ENCODE measurements at places on chromosomes 7 and 10.

GRCh38 chr10:76968483-76968882, 669.1 kb downstream of the KCNMA1 start:
- DNase-seq: no peak

GRCh38 chr10:63237396-63237795, 104.3 kb downstream of the NRBF2 start:
- no peak for DNase-seq

DNA sequence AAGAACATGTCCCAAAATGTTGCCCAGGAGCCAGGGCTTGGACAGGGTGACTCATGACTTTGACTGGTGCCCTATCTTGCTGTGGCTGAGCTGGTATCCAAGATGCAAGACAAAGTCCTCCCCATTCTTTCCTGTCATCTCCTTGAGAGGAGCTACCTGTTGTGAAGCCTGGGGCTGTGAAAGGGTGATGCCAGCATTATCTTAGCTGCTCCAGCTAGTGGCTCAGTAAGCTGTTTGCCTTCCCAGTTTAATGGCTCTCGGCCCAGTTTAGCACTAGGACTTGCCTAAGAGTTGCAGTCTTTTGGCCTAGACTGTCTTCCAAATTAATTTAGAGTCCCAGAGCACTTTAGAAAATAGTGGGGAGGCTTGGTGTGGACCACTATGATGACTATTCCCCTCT, 424.3 kb upstream of the NRG3 start:
- no peak for DNase-seq

GRCh38 chr10:33913194-33913593, 578.7 kb upstream of the NRP1 start:
- DNase-seq: no peak

DNA sequence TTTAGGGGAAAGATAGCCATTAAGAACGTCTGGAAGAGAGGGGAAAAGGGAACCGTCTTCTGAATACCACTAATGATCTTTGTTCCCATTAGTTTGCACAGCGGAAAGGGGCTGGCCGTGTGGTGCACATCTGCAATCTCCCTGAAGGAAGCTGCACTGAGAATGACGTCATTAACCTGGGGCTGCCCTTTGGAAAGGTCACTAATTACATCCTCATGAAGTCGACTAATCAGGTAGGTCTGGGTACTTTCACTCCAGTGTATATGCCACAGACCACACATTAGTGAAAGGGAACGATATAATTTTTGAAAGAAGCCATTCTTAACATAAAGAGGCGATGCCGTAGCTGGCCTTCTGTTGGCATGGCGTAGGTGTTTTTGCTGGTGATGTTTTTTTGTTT, 74.3 kb upstream of the PDCD4 start:
- no peak for DNase-seq

GRCh38 chr10:108735380-108735779, 1187.9 kb downstream of the XPNPEP1 start:
- DNase-seq: no peak

- DNase-seq: no peak
These were observed 164.9 kb downstream of the DGKI start for GRCh38 chr7:137681657-137682562.

GRCh38 chr10:99057936-99058690, 177.5 kb downstream of the HPSE2 start:
- no peak for DNase-seq

DNA sequence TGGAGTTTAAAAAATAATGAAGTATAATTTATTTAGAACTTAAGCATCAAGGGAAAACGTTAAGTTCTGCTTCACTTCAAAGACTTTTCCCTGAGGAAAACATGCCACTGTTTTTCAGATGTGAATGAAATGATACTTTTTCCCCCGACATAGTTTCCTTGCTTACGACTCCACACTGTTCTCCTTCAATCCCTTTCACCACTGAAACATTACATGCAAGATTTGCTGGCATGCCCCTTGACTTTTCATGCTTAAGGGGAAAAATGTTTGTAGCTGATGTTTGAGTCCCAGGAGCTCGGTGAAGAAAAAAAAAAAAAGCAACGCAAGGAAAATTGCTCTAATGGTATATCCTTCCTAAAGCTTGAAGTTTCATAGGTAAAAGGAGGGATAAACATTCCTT, 10.0 kb downstream of the GLI3 start:
- no peak for DNase-seq

- no peak for DNase-seq
These were observed 183.2 kb upstream of the TRIM24 start for GRCh38 chr7:138276891-138277290.

GRCh38 chr10:74898201-74898976, 72.0 kb downstream of the KAT6B start:
- DNase-seq: no peak
